RPMI8226 (cell line): ENCODE measurements at places on chromosomes 1 and 21.

DNA sequence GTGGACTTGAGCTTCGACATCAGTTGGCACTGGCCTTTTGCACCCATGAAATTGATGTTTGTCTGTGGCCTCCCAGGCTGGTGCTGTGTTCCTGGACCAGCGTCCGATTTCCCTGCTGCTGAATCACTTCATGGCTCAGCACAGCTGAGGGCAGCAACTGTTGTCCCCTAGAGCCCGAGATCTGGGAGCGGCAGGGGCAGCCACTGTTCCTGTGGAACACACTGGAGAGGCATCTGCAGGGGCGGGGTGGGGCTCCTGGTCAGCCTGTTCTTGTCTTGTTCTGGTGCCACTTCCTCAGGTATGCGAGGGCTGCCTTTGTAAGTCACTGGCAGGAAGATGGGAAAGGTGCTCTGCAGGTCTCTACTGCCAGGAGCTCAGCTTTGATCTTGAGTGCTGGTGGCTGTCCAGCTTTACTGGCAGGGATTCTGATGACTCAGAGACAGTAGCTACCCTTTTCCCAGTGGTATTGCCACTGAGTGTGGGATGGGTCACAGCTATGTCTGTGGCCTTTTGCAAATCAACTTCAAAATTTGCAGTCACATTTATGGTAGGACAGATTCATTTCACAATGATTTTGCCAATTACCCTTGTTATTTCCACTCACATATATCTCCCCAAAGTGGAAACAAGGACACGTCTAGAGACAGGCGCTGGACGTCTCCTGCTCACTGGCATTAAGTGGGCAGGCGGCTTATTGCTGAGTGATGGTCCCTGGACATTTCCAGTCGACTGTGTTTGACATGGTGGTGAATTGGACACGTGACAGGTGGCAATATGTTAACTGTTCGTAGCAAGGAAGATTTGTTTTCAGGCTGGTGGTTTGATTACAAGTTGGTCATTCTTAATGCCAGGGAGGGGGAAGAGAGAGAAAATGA, 15.3 kb downstream of the AGPAT3 start:
- DNase-seq: no peak

DNA sequence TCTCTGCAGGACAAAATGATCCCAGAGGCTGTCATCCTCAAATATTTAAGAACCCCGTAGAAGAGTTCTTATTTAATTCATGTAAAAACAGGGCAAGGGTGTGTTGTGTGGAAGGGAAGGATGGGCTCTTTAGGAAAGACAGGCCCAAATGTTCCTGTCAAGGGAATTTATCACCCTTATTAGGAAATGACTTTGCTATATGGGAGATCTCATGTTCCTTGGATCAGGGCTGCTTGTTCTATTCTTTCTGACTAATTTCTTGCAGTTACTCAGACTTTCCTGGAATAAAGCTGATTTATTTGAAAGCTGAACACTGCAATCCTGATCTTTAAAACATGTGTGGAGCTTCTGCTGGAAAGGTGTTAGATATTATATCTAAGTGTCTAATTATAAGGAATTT, 72.8 kb downstream of the SELENOF start:
- DNase-seq: no peak

GRCh38 chr1:220094016-220094911, at the start of gene IARS2:
Gene IARS2, plus strand, starts transcription at chr1:220094132. Its CDS starts 85 bp downstream, at chr1:220094217.
- DNase-seq: peak; percentile 97

- DNase-seq: peak; percentile 78
Observed at GRCh38 chr21:36125512-36126207, 9.2 kb upstream of the CBR3 start.

GRCh38 chr1:234093741-234094140, 189.3 kb downstream of the SLC35F3 start:
- DNase-seq: no peak

DNA sequence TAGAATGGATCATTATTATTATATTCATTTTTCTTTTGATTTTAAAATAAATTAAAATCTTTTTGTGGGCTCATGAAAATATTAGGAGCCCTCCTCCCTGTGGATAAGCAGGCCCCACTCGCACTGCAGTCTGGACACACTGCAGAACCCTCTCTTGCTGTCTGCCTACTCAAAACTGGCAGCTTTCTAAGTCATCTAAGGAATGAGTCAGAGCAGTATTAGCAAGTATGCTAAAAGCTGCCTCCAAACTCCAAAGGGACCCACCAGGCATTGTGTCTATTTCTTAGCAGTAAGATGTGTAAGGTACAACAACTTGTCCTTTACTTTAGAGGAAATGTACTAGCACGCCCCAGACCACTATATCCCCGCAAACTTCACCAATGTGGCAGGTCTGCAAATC, 108.8 kb downstream of the SYF2 start:
- no peak for DNase-seq

DNA sequence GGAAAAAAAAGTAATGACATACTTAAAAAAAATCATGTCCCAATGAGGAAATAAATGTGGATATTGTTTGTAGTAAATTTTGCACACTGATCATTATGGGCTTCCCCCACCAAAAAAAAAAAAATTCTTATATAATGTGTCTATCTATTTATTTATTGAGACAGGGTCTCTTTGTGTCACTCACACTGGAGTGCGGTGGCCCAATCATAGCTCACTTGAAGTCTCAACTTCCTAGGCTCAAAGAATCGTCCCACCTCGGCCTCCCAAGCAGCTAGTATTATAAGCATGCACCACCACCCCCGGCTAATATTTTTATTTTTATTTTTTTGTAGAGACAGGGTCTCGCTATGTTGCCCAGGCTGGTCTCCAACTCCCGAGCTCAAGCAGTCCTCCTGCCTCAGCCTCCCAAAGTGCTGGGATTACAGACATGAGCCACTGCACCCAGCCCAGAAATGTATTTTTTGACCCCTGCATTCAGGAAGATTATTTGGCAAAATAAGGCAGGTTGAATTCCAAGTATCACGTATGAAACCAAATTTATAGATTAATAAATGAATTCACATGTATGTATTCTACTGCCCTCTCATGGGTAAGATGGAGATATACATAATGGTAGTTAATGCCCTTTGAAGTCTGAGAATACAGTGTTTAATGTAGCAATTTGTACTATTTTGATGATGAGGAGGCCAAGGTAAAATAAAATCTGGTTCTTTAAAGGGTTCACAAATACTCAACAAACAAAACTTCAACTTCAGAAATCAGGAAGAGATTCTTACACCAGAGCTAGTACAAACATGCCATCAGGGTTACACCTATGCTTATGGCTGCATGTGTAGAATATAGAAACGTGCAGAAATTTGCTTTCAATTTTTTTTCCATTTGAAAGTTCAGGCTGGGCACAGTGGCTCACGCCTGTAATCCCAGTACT, 1.4 kb upstream of the DENND2C start:
- DNase-seq: no peak

DNA sequence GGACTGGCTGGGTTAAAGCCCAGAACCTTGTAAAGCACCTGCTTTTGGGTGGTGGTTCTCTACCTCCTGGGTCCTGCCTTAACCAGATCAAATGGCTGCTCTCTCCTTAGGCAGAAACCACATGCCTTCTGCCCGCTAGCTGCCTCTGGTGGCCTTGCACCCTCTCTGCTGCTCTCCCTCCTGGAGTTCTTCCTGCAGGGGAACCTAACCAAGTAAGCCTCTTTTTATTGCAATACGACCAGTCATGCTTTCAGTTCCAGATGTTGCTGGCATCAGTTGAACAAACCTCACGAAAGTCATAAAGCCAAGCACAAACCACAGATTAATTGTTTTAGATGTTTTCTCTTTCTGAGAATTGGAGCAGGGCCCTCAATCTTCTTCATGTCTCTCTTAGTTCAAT, 118.9 kb downstream of the GDAP2 start:
- DNase-seq: no peak

- peak; percentile 90 for DNase-seq
Observed at GRCh38 chr1:10939654-10940450, 72.6 kb upstream of the TARDBP start.

DNA sequence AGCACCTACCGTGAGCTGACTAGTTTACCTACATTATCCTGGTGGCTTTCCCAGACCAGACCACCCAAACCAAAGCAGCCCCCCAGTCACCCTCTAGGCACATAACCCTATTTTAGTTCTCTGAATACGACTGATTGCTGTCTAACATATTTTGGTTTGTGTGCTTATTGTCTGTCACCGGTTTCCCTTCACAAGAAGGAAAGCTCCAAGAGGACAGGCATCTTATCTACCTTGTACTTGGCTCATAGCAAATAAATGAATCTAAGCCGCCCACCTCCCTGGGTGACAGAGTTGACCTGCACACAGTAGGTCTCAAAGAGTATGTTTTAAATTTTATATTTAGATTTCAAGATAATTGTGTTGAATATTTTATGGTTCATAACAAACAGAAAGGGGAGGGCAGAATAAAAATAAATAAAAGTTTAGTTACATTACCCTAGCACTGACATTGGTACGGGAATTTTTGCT, 904 bp upstream of the PRDX6 start:
- no peak for DNase-seq

DNA sequence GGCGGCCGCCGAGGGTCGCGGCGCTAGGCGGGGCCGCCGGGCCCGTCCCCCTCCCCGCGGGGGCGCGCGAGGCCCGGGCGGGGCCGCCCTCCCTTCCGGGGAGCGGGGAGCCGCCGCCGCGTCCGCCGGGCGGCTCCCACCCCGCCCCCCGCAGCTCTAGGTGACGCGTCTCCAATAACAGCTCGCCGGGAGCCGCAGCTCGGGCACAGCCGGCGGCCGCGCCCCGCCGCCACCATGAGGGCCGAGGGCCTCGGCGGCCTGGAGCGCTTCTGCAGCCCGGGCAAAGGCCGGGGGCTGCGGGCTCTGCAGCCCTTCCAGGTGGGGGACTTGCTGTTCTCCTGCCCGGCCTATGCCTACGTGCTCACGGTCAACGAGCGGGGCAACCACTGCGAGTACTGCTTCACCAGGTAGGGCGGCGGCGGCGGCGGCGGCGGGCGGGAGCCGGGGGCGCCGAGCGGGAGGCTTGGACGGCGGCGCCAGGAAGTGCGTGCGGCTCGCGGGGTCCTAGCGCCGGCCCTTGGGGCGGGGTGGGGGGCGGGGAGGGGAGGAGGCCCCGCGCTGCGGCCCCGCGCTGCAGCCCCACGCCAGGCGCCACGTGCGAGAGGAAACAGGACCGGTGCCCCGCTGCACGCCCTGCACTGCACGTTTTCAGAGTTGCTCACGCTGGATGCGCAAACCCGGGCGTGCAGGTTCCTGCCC, at the start of gene SMYD2:
Gene SMYD2, plus strand, starts transcription at position 139 of the 699 bp plus-strand sequence. Its CDS starts 96 bp downstream, at position 235.
- peak; percentile 85 for DNase-seq
